Fibroblast of the aortic adventitia (primary cell): ENCODE measurements at places on chromosomes 4 and X.

DNA sequence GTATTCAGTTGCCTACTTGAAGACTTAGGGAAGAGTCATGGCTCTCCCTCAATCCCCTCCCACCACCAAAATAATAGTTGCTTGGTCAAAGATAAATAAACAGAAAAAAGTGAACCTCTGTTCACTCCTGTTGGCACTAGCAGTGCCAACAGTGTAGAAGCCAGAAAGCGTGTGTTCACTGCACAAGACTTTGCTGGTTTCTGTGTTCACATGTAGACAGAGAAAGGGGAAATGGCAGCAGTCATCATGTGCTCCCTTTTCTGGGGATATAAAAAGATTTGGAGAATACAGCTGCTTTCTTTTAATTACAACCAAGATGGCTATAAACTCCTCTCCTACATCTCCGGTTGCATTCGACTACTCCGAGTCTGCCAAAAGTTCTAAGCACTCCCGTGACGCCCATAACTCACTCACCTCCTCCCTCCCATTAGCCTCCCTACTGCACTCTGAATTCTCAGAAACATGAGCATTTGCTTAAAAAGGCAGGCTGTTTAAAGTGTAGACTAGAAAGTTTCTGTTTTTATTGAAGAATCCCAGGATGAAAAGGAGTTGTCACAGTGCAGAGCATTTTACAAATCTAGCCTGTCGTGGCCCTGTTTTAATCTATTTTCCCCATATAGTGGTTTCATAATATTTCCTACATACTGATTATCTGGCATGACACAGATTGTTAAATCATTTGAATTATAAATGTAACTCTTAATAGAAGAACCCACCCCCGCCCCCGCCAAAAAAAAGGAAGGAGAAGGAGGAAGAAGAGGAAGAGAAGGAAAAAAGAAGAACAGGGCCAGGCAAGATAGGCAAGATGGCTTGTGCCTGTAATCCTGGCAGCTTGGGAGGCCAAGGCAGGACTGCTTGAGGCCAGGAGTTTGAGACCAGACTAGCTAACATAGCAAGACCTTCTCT lies 16.7 kb downstream of the LGI2 start:
- DNase-seq: no peak

DNA sequence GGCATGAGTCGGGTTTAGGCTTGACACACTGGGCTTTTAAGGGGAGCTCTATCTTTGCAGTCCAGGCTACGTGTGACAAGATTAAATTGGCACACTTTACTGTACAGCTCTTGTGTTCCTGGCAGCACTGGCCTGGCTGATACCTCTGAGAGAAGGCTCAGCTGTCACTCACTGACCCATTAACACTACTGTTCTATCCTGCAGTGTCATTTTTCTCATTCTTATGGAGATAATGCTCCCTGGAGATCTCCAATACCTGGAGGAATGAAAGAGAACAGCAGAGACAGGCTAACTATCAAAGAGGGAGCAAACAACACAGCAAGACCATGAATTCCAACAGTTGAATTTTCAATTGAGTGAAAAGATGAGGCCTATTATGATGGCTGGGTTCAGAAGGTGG lies 1.7 kb upstream of the PDHA2 start:
- DNase-seq: no peak

DNA sequence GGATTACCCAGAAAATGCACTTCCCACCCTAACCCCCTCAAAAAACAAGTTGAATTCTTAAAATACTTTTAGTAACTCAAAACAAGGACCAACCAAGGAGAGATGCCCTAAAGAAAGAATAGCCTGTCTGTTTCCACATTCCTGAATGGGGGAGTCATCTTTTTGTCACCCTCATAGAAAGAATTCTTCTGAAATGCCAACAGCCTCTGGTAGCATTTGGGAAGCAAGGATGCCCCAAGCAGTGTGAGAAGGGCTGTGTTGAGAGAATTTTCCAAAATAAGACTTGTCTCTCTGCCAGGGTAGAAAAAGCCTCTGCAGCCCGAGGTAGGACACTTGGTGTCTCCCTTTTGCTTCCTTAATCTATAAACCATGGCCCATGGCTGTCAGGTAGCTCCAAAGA lies 173.1 kb upstream of the VCX3A start:
- DNase-seq: no peak

DNA sequence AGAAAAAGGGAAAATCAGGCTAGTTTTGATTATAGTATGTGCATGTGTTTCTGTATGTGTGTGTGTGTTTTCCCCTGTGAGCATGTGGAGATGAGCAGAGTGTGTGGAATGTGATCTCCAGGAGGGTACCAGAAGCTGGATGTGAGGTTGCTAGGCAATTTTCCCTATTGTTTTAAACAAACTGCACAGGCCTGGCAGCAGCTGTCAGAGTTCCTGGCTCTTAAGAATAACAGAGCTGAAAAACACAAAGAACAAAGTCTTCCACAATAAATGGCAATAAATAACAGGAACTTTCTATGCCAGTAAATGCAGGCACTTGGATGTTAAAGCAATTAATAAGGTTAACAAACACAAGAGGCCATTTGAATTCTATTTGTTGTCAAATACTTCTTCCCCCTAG lies 344.6 kb upstream of the CTSO start:
- peak; percentile 93 for DNase-seq

DNA sequence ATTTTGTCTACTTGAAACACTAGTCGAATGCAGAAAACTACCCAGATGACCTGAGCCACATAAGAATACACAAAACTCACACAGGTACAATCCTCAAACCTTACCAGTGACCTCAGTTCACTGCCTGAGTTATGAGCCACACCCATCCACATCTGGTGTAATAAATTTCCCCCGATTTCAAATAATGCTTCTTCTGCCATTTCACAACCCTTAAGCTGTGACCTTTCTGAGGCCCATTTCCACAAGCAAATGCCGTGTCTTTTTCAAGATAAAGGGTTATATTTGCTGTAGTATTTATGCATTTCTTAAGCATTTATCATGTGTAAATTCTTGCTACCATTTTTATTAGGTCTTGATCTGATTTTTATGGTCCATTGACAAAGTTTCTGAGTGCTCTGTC lies 1.8 kb upstream of the ARHGEF38 start:
- DNase-seq: no peak

DNA sequence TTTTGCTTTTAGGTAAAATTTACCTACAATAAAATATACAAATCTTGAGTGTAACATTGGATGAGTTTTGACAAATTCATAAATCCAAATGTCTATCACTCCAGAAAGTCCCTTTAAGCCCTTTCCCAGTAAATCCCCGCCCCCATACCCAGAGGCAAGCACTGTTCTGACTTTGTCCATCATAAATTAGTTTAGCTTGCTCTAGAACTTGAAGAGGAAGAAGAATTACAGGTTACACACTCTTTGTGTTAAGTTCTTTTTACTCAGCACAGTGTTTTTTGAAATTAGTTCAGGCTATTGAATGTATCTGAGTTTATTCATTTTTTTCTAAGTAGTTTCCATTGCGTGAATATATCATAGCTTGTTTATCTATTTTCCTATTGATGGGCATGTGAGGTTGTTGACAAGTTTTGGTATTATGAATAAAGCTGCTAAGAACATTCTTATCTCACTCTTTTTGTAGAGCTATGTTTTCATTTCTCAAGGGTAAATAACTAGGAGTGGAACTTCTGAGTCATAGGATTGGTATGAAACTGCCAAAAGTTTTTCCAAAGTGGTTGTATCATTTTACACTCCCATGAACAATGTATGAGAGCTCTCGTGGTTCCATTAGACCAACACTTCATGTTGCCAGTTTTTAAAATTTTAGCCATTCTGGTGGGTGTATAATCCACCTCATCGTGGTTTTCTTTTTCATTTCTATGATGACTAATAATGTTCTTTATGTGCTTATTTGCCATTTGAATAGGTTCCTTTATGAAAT lies 22.4 kb upstream of the HPSE start:
- peak; percentile 97 for DNase-seq

- DNase-seq: no peak
These were observed 168.0 kb downstream of the GALNTL6 start for GRCh38 chr4:171981185-171981584.

DNA sequence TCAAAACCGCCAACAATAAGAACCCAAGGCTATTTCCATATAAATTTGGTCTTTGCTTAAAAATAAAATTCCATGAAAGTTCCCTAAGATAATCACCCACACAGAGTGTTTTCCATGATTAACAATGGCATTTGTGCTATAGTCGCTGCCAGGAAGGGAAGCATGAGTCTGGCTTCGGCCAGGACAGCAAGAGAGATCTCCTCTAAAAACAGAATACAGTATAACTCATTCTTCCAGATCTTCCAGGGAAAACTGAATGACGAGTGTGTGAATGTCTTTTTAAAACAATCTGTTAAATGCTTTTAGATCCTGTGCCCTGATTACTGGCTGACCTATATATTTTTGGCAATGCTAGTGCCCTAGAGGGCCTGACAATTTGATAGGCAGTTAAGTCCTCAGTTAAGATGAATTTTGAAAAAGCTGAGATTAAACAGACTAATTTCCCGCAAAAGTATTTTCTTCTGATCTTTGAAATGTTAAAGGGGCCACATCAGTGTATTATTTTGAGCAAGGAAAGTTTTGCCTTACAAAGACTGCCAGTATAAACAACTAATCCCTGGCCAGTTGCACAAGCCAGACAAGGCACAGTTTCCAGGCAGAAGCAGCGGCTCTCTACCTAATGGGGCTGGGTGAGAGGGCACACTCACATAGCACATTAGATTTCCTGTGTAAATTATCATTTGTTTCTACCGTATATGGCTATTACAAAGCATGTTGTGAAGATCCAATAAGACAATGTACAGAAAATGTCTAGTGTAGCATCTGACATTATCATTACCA lies 127.3 kb downstream of the DCHS2 start:
- DNase-seq: no peak

DNA sequence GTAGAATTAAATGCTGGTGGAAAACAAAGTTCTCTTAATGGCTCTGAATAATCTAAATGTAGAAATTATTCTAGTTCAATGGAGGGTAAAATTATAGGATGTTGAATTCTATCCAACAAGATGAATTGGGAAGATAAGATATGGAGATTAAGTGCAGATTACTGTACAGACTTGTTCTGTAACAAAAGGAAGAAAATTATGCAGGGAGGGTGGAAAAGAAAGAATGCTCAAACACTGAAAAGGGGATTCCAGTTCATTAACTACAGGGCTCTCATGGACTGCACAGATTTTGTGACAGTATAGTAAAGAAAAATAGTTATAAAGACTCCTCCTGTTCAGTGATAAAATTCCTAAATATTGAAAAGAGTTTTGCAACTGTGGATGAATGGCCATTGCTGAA lies 1794.0 kb upstream of the PCDH7 start:
- no peak for DNase-seq

DNA sequence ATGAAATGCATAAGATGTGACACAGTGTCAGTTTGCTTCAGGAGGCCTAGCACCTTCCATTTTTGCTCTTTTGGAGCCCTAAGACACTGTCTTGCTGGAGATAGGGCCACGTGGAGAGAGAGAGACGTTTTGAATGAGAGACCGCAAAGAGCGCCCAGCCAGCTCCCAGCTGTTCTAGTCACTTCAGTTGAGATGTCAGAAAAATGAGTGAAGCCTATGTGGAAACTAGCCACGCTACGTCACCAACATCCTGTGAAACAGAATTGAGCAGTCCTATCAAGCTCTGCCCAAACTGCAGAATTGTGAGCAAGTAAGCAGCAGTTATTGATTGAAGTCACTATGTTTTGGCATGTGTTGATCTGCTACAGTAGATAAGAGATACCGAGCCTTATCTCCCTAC lies 13.1 kb downstream of the GPR82 start:
- DNase-seq: no peak

DNA sequence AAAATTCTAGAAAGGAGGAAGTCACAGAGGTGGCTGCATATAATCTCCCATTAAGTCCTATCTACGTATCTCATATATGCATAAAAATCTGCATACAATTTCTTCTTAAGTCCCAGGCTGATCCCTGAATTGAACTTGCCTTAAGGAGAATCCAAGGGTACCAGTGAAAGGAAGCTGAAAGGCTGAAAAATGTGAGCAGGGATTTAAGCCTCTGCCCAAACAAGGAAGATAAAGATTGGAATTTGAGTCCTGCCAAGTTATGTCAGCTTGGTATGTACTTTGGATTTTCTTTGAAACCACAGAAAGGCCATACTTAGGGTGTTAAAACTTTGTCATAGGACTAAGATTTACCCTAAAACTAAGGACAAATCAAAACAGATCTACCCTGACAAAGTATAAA lies 26.5 kb upstream of the GEMIN8 start:
- DNase-seq: peak; percentile 19

GRCh38 chr4:146998157-146998556 lies 52.5 kb upstream of the TTC29 start:
- DNase-seq: no peak

DNA sequence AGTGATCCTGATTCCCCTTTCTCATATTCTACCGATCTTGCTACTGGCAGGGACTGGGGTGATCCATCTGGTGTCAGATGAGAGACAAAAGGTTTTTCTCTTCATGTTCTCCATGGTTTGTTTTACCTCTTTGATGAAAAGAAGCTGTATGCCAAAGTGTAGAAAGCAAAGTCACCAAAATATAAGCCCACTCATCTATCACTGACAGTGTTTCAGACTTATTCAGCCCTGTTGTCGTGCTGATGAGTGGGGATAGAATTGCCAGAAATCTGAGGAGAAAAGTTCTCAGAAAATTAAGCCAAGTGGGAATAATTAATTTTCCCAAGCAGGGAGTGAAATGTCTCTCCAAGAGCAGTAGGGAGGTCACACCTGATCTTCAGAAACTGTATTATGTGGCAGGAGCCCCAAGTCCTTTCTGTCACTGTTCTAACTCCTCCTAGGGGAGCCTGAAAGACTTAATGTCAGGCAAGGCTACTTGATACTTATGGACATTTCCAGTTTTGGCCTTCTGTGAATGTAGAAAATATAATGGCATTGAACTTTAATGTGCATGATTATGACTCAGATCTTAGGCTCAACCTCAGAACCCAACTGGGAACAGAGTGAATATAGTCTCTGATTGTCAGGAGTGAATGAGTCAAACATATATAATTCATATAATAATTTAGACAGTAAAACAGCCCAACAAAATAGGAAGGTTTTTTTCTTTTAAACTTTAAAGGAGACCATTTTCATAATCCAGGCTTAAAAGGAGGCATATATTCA lies 298.1 kb downstream of the ANKRD50 start:
- DNase-seq: peak; percentile 39

DNA sequence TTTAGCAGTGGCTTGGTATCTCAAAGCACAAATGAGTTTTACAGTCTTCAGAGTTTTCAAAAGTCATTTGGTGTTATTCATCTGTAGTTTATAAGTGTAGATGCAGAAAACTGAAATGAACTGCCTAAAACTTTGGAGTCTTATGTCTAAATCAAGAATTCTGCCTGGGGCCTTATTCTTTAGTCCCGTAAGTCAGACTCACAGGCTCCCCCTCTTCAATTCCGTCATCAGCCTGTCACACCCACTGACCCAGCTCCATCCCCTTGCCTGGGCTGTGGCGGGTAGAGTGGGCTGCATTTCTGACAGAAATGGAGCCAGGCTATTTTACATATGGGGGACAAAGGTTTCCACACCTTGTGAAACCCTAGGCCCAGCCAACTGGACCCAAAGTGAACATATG lies 44.3 kb downstream of the TSPAN5 start:
- no peak for DNase-seq
